ENCODE measurements at places on chromosomes 1 and 21.

DNA sequence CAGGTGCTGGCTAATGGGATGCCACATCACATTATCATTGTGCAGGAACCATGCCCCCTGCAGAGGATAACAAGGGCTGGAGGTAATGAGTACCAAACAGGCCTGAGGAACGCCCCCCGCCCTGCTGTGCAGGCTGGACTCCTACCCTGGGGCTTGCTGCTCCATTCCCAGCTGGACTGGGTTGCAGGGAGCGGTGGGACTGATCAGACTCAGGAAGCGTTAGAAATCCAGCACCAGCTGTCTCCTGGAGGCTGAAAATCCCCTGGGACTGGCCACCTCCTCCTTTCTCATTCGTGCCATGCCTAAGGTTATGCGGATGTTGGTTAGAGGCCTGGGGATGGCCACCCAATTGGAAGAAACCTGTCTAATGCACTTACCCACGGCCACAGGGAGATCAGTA, 36.9 kb upstream of the POU3F1 start:
- DNase-seq: no peak

GRCh38 chr1:220113136-220113695, 19.3 kb downstream of the IARS2 start:
- peak; percentile 71 for DNase-seq

DNA sequence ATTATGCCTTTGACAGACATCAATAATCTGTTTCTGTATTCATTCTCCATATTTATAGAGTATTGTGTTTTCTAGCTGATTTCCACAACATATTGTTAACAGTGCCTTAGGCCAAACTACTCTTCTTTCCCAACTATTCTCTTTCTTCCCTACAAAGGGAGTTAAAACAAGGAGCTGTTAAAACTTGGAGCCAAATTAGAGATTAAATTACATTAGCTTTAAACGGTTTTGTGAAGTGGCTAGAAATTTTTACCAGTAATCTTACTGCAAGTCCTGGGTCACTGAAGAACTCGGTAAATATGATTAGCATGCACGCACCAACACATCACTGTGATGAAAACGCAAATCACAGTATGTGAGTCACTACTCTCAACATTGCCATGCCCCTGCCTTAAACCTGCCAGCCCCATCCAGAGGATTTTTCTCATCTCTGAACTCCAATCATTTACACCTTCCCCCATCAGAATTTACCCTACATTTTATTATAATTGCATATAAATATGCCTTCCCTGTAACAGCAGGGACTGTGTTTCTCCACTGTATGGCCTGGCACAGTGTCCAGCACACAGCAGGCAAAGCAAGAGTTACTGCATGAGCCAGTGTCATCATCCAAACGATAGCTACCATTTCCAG, 1.5 kb upstream of the PRDX6 start:
- DNase-seq: no peak

DNA sequence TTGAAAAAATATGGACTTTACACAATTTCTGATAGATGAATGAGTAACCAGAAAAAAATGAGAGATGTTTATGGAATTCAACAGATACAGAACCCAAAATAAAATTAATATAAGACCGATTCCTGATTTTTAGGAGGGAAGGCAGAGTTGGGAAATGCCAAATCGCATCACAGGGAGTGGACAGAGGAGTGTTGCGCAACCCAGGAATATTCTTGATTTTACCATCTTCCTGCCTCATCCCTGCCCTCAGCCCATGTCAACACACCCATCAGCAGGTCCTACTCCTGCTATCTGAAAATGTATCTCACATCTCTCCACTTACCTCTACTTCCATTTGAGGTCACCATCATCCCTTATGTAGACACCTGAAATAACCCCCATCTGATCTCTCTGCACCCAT, 221.0 kb downstream of the DSCAM start:
- DNase-seq: no peak

- DNase-seq: no peak
These were observed 3.9 kb downstream of the CLDN19 start for GRCh38 chr1:42736152-42736551.

- no peak for DNase-seq
These were observed 431.9 kb downstream of the MATN1 start for GRCh38 chr1:30291526-30291925.

GRCh38 chr1:31396633-31397351, 16.2 kb upstream of the SERINC2 start:
- no peak for DNase-seq

DNA sequence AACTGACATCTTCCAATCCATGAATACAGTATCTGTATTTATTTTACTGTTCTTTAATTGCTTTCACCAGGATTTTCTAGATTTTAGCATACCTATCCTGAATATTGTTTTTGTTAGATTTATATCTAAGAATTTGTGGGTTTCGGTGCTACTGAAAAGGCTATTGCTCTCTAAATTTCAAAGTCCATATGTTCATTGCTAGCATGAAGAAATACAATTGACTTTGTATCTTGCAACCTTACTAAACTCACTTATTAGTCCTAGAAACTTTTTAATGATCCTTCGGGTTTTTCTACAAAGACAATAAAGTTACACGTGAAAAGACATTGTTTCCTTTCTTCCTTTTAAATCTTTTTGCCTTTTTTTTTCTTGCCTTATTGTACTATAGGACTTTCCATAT, 12.9 kb upstream of the HIVEP3 start:
- no peak for DNase-seq

GRCh38 chr1:160070243-160071163, 543 bp upstream of the KCNJ10 start:
- DNase-seq: peak; percentile 63

DNA sequence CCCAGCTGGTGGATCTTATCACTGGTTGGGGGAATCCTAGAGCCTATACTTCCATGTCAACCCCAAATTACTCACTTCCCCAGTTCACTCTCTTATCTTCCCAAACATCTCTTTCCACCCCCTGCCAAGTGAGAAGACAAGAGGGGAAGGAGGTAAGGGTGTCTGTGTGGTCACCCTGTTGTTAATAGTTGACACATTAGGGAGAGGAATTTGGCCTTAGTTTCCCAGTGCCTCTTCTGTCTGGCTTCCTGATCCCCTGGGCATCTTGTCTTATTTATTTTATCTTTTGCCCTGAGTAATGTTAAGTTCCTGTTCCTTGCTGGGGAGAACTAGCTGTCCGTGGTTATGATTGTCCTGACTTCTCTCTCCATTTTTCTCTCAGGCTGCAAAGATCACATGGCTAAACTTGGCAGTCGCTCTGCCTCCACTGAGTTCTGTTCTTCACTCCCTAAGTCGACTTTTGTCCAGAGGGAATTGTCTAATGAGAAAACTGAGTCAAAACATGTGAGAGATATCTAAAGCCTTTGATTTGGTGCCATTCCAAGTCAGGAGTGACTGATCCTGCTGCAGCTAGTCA, 157.1 kb upstream of the SYT6 start:
- no peak for DNase-seq

- DNase-seq: no peak
These were observed 46.2 kb upstream of the ZC3H11B start for GRCh38 chr1:219659005-219659600.

GRCh38 chr1:17212487-17213121, 7.7 kb downstream of the PADI1 start:
- peak; percentile 56 for DNase-seq

- no peak for DNase-seq
These were observed 472.6 kb upstream of the DEPDC1 start for GRCh38 chr1:68969441-68969840.

- DNase-seq: peak; percentile 23
These were observed 687 bp downstream of the TGFBR3 start for GRCh38 chr1:91885213-91885715.

- no peak for DNase-seq
These were observed 75.5 kb upstream of the APP start for GRCh38 chr21:26246073-26246472.

GRCh38 chr1:110060034-110060661, 10.3 kb downstream of the ALX3 start:
- peak; percentile 68 for DNase-seq

- no peak for DNase-seq
These were observed 250.2 kb downstream of the KIF26B start for GRCh38 chr1:245404952-245405351.

GRCh38 chr1:43015269-43015668, 56.6 kb upstream of the SLC2A1 start:
- DNase-seq: no peak

DNA sequence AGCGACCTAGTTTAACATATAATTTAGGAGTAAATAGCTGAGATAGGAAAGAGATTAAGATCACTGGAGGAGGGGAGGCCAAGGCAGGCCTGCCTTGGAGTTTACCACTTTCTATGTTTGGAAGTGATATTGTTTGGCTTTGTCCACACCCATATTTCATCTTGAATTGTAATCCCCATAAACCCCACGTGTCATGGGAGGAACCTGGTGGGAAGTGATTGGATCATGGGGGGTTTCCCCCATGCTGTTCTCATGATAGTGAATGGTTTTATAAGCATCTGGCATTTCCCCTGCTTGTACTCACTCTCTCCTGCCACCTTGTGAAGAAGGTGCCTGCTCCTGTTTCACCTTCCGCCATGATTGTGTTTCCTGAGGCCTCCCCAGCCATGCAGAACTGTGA, 58.3 kb upstream of the ARTN start:
- DNase-seq: no peak

- no peak for DNase-seq
These were observed 117.9 kb upstream of the ADAR start for GRCh38 chr1:154725865-154726264.

- DNase-seq: no peak
These were observed 1198.9 kb downstream of the PLA2G4A start for GRCh38 chr1:188027613-188028012.

DNA sequence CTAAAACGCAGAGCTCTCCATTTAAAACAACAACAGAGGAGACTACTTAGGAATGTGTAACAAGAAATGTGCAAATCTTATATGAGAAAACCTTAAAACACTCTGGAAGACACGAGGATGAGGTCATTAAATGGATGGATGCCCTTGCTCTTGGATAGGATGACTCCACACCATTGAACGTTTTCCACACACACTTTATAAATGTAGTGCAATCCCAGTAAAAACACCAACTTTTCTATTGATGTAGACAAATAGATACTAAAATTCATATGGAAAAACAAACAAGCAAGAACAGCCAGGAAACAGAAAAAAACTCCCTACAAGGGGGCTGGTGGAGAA, 18.4 kb upstream of the COL6A1 start:
- DNase-seq: no peak

- DNase-seq: no peak
These were observed 722 bp upstream of the PODN start for GRCh38 chr1:53061123-53061858.

DNA sequence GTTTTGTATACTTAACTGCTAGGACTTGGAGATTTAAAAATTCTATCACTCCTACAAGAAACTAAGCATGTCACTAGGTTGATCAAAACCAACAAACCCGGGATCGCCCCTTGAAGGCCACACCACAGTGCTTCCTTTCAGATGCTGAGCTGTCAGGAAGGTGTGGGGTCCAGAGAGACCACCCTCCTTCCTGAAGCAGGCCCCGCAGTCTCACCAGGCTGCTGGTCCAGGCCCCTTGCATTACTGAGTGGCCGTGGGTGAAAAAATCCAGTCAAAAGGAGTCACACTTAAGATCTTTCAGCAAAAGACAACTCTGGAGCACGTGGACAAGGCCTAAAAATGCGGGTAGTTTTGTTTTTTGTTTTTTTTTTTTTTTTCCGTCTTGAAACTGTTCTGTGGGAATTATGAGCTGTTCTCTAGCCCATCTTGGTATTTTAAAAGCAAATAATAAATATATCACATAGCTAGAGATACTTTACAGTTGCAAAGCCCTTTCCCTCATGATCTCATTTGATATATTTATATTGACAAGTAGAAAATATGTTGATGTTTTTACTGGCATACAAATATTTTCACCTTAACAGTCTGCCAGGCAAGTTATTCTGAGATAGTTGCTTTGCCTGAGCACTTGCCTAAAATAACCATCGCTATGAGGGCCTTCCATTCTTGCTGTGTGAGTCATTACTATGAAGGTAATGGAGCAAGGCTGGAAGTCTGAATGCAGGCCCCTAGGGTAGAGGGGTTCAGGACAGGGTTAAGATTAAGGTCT, 73.1 kb upstream of the EDEM3 start:
- DNase-seq: no peak

GRCh38 chr1:35807614-35808449, at the start of gene AGO4:
AGO4 (plus strand) TSS chr1:35808016; CDS start chr1:35808417, 401 bp downstream.
- peak; percentile 21 for DNase-seq

GRCh38 chr1:184052194-184052559, 647 bp downstream of the TSEN15 start:
- no peak for DNase-seq

- no peak for DNase-seq
These were observed at the start of gene TTC39A for GRCh38 chr1:51330331-51331201. TTC39A (minus strand) TSS chr1:51330562; CDS start chr1:51330477, 85 bp downstream.

GRCh38 chr1:109240158-109241152, 8.9 kb upstream of the CELSR2 start:
- DNase-seq: peak; percentile 7

- no peak for DNase-seq
These were observed 115.3 kb downstream of the CYYR1 start for GRCh38 chr21:26457817-26458216.

- DNase-seq: no peak
These were observed 600.8 kb upstream of the CXADR start for GRCh38 chr21:16912075-16912474.

DNA sequence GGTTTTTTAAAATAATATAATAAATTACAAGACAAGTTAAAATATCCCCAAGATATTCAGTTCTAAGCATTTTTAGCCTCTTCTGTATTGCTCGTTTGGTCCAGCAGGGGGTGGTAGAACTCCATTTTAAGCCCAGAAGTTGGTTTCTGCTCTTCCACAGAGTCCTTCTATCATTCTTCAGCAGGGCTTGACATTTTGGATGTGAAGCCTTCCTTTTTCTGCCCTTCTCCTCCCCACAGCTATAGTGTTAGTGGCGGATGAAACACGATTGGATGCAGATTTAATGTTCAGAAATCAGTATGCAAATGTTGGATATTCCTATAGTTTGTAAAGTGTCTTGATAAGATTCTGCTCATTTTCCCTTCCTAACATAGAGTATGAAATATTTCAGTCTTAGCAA, 1.4 kb downstream of the NCAM2 start:
- DNase-seq: peak; percentile 33

DNA sequence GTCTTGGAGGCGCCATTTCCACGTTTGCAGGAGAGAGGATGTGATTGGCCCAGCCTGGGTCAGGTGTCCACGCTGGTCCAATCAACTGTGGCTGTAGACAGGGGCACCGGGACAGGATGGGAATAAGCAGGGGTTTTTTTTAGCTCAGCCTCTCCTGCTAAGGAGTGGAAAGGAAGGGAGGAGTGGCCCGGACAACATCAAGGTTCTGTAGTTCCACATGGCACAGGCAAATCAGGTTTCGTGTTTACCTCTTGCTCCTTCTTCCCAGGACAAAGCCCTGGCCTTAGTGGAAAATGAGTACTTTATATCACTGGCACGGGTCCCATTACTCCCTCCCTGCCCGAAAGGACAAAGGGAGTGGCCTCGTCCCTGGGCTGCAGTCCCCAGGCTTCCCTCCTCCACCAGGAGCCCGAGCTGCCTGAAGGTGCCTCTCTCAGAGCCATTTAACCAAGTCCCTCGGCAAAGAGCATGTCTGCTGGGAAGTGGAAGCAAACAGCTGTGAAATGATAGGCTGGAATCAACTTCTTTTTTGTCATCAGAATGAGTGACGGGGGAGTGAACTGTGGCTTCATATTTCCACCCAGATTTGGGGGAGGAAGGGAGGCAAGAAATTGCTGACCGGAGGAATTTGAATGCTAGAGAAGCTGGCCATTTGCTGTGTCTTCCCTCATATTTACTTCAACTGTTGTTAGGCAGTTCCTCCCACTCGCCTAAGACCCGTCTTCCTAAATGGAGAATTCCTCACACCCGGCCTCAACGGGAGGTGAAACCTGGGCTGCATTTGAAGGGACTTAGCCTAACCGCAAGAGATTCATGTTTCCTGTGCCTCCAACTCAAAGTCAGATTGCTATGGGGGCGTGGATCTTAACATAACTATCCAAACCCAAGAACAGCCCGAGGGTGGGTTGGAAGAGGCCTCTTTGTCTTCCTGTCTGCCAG, 84.9 kb upstream of the SLC44A3 start:
- DNase-seq: no peak
